DMS153 (cell line): ENCODE measurements at places on chromosomes 6 and 20.

- DNase-seq = peak; percentile 26
Measured at GRCh38 chr6:132300323-132300949, 100.8 kb downstream of the MOXD1 start.

GRCh38 chr20:52031206-52031562, 160.4 kb downstream of the ZFP64 start:
- no peak for DNase-seq

DNA sequence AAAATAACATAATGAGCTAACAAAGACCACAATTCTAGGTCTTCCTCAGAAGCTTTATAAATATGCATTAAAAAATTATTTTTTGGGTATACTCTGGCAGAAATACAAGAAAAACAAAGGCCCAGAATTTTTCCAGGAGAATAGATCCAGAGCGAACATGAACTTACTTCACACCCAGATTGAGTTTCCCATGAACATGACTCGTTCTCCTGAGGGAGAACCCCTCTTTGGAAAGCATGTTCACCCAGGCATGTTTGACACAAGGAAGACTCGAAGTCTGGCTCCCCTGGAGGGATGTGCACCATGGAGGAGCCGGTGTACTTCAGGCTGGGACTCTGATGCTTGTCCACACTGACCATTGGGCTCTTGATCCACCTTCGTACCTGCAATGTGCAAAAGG, 56.1 kb downstream of the SGK1 start:
- DNase-seq = no peak

GRCh38 chr20:64212755-64213154, 42.8 kb upstream of the PCMTD2 start:
- no peak for DNase-seq

- DNase-seq = no peak
Measured at GRCh38 chr20:663315-664090, 10.5 kb upstream of the SRXN1 start.

DNA sequence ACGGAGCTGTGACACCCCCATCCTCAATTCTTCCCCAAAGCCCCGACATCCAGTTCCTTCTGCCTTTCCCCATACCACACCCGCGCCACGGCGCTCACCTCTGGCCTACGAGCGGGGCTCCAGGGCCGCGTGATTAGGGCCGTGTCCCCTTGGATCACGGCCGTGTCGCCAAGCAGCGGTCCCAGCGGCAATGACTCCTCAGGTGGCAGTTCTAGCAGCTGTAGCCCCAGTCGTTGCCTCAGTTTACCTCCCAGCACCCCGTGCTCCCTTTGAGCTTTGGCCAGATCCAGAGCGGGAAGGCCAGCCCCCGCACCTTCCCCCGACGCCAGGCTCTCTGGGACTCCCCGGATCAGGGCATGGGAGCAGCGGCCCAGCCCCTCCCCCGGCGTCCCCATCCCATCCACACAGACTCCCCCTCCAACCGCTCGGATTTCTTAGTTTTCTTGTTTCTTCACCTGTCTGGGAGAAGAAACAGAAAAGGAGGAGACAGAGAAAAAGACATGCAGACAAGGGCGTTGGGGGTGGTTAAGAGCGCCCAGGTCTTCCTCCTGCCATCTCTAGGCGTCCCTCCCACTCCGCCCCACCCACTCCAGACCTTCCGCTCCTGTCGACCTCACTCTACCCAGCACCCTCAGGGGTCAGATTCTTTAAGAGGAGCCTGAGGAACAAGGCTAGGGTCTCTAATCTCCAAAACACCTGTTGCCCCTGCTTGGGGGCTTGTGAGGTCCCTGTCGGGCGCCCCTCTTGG, at the start of gene DDAH2:
TSS of gene DDAH2 (minus strand) at position 533 of the 748 bp plus-strand sequence. CDS start at position 395, 138 bp downstream.
- DNase-seq = no peak

DNA sequence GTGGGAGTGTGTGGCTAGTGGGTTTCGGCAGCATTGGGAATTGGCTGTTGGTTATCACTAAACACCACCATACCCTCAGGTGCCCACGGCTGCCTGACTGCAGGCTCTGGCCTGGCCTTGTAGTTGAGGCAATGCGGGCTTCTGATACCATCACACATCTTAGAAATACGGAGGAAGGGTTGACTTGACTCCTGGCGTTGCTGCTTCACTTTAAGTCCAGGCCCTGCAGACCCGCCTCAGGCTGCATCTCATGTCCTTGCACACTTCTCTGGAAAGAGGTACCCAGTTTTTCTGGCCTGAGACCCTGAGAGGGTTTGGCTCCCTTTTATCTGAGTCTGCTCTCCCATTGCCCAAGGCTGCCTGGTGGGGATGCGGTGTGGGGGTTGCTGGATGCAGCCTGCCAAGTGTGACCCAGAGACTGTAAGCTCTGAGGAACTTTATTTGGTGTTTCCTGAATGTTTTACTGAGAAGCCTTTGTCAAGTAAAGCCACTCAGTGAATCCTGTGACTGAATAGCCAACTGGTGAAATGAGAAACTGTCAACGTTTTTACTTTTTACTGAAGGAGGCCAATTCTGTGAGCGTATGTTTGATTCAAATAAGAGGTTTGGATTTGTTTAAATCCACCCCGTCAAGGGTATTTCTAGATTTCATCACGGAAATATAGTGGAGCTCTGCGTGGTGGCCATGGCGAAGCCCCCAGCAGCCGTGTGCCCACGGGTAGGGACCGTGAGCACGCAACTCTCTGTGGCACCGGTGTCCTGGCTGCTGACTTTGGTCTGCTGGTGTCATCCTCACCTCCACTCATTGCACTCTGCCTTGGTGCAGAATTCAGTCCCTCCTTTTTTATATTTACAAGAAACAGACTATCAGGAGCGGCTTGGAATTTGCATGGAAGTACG, 160.1 kb downstream of the DTNBP1 start:
- DNase-seq = no peak

DNA sequence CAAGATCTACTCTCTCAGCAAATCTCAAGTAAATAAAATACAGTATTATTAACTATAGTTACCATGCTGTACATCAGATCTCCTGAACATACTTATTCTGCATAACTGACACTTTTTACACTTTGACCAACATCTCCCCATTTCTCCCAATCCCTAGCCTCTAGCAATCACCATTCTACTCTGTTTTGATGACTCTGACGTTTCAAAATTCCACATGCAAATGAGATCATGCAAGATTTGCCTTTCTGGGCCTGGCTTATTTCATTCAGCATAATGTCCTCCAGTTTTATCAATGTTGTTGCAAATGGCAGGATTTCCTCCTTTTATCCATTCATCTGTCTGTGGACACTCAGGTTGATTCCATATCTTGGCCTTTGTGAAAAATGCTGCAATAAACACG, 266.3 kb downstream of the RFPL4B start:
- no peak for DNase-seq

DNA sequence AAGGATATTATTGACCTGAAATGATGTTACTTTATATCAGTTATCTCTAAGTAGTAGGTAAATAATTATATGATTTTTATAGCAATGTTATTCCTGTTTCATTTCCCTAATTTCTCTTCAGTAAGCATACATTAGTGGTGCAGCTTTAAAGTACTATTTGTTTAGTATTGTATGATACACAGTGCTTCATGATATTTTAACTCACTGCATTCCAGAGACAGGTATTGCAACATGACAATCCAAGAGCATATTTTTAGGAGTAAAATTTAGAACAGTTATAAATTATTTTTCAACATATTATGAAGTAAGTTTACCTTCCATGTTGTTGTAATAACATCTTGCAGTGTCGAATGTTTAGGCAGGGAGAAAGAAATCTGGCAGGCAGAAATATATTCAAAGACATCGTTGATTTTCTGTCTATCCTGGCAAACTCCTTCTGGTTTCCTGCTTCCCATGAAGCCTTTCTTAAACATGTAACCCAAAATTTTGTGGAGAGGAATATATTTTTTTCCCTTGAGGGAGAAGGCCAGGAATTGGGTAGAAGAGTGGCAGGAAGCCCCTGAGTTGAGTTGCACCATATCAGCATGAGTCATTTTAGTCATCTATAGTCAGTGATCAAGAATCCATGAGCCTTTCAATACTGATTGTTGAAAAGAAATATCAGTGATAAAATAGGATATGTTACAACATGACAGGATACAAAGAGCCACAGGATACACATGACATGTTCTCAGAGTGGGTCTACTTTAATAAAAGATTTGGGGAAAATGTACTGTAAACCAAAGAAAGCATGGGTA, 29.0 kb upstream of the PTCHD4 start:
- no peak for DNase-seq

DNA sequence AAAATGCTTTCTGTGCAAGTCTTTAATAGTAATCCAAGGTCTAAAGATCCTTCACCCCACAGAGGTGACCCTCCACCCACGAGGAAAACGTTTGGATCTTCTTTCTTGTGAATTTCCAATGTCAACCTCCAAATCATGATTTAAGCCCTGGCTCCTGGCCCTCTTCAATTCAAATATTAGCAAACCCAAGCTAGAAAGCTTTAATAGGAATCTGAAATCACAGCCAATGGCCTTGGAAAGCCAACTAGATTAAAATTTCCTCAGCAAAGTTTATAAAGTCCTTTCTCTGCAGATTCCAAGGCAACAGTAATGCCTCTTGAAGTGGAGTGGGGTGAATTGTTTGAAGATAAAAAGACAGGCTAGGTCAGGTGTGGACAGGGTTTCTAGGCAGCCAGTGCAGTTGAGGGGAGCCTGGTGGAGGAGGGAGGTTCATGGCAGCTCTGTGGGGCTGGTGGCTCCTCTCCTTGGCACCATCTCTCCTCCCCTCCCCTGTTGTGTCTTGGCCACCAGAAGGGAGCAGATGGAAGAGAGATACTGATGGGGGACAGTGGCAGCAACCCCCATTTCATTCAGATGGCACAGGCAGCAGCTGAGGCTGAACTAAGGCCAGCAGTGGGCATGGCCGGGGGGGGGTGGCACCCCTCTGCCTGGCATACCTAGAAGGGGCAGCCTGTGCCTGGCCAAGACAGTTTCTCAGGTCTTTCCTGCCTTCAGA, 12.0 kb upstream of the UQCC2 start:
- DNase-seq = no peak

GRCh38 chr6:100808638-100809275, 72.4 kb downstream of the ASCC3 start:
- DNase-seq = no peak
